Fibroblast of skin of right biceps (primary cell): ENCODE measurements at places on chromosomes 2 and 18.

- DNase-seq: no peak
Observed at GRCh38 chr2:220628252-220628651, 943.9 kb downstream of the EPHA4 start.

DNA sequence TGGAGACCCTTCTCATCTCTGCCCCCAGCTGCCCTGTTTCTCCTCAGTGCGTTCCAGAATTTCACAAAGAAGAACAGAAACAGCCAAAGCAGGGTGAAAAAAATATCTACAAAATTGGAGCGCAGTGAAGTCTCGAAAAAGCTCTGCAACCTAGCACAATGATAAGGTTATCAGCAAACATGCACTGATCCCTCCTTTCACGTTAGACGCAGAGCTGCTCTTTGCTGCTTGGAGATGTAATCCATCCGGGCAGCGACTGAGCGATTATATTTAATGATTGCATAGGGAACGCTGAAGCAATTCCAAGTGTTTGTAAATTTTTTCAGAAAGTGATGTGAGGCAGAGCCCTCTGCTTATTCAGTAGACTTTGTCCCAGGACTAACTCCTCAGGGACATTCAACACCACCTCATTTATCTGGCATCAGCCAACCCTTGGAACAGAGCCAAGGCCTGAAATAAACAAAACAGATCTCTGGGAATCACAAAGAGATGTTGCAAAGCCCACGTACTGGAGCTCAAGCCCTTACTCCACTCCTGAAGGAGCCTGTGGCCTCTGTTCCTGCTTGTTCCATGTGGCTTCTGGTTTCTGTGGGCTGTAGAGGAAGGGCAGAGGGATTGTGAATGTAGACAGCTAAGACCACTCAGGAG, 172.6 kb upstream of the BCL2L11 start:
- DNase-seq: peak; percentile 1

DNA sequence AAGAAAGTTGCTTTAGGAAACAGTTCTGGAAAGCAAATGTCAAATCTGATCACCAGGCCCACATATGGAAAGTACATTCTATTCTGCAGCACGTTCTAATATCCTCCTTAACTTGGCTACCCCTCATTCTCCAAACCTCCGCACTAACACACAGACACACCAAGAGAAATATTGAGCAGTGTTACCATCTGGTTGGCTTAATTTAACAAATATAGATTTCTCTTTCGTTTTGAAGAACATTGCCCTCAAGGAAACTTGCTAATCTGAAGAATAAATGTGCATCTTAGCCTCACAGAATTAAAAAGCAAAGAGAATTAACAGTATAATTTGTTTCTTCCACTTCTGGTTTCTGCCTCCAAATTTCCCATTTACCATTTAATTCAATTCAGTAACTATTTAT, 72.8 kb upstream of the TTC39C start:
- no peak for DNase-seq

DNA sequence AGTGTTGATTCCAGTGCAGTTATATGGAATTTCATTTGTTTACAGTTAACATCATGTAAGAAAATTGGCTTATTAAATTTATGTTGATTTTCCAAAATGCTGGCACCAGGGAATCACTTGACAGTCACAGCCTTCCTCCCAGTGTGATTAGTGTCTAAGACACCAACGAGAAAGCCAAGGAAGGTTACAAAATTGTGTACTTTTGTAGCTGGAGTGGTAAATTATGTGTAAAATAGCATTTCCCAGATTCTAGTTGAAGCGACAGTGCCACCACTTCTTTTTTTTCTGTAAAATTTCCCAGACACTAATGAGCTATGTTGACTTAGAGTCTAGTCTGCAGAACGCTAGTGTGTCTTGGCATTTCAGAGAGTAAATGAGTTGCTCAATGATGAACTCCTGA, 101.3 kb downstream of the NCK2 start:
- DNase-seq: no peak

DNA sequence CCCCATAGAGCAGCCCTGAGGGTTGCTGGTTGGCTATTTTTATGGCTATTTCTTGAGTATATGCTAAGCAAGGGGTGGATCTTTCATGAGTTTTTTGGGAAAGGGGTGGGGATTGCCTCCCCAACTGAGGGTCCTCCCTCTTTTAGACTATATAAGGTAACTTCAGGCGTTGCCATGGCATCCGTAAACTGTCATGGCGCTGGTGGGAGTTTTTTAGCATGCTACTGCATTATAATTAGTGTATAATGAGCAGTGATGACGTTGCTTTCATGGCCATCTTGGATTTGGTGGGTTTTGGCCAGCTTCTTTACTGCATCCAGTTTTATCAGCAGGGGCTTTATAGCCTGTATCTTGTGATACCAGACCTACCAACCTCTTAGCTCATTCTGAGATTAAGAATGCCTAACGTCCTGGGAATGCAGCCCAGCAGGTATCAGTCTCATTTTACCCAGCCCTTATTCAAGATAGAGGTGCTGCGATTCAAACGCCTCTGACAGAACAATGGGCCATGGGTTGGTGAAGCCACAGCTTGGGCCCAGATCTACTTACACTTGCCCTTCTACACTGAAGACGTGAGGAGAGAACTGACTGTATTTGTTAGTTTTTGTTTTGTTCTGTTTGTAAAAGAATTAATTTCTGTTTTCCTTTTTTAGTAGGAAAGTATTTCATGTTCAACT, 53.8 kb upstream of the TMEM163 start:
- DNase-seq: no peak

DNA sequence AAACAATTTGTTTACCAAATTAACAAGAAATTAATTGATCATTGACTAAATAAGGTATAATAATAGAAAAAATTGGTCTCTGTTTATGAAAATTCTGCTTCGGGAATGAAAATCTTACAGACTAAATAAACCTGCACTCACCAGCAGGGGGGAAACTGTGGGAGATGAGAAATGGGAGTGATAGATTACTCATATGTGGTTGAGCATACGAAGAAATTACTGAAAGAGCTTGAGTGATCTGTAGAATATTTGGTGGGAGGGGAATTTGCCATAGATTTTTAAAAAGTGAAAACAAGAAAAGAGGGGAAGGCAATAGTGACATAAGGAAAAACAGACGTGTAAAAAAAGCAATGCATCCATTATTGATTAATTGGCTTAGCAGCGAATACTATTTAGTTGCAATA, 2.2 kb downstream of the HMSD start:
- peak; percentile 71 for DNase-seq

- DNase-seq: no peak
Observed at GRCh38 chr2:149577269-149577668, 10.3 kb downstream of the MMADHC start.

DNA sequence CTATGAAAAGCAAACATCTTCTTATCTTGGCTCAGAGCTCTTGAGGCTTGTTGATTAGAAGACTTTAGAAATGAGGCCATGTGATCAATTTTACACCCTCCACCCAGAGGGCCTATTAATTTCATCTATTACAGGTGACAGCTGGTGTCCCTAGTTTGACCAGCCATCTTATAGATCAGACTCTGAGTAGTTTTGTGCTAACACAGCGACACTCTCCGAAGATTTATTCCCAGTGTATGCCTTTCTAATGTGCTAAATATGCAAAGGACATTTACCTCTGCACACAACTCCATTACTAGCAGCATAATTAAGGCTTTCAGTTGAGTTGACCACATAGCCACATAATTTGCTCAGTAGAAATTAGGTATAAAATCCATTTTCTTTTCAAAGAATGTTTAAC, 2.6 kb upstream of the RFX8 start:
- DNase-seq: no peak

DNA sequence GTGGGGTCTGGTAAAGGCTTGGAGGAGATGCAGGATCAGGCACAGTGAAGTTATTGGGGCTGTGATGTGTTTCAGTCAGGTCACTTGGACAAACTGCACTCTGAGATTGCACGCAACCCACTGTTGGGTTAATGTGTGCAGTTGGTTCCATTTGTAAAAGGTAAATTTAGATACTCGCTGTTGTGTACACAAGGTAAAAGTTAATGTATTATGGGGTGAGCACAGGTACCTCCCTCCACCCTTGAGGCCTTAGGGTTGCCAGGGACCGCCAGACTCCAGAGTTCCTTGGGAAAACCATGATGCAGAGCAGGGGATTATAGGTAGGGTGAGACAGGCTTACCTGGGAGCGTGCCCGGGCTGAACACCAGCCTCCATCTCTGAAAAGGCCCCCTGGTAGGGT, 20.1 kb downstream of the IMPA2 start:
- DNase-seq: no peak

DNA sequence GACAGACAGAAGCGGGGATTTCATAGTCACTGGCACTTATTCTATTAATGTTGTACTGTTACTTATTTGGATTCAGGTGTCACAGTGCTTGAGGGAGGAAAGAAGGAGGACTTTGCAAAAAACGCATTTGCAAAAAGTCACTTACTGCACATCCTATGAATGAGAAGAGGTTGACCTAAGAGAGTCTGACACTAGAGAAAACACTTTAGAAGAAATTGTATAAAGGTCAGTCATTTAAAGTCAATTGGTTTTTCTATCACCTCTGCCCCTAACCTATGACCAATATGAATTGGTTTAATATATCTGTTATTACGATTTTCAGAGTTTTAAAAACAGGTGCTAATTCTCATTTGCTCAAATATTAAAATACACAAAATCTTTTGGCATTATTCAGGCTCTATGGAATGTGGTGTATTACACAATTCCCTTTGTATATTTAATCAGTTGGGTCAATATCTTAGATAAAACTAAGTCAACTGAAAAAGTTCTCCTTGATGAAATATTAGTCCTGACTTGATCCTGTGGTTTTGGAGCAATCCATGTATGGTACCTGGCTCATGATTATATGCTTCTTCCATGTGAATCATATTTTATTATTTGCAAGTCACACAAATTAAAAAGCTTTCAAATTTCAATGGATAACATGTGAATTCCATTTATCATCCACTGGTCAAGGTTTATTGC, 157.4 kb downstream of the CDH2 start:
- no peak for DNase-seq

- DNase-seq: peak; percentile 74
Observed at GRCh38 chr2:19474128-19474527, 115.7 kb upstream of the OSR1 start.

DNA sequence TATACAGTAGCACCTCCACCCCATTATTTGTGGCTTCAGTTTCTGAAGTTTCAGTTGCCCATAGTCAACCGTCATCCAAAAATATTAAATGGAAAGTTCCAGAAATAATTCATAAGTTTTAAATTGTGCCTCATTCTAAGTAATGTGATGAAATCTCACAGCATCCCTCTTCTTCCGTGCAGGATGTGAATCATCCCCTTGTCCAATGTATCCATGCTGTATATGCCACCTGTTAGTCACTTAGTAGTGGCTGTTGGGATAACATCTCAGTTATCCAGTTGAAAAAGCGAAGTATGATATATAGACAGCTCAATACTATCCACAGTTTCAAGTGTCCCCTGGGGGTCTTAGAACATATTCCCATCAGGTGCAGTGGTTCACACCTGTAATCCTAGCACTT, 119.1 kb upstream of the OTX1 start:
- peak; percentile 15 for DNase-seq

GRCh38 chr2:196464311-196464710, 175.2 kb upstream of the CCDC150 start:
- no peak for DNase-seq

DNA sequence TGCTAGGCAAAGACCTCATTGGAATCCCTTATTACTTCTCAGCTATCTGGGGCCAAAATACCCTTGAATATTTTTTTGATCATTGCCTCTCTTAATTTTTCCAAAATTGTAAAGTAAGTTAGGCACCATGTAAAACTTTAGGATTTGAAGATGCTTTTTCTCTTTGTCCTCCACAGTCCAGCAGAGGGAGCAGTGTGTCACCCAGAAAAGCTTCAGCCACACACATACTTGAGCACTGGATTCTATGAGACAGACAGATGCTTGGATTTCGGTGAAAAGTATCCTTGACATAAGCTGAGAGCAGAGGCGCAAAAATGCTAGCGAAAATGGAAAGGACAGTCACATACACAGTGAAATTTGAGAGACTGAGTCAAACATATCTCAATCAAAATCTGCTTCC, 74.7 kb upstream of the KCNJ3 start:
- DNase-seq: peak; percentile 40

DNA sequence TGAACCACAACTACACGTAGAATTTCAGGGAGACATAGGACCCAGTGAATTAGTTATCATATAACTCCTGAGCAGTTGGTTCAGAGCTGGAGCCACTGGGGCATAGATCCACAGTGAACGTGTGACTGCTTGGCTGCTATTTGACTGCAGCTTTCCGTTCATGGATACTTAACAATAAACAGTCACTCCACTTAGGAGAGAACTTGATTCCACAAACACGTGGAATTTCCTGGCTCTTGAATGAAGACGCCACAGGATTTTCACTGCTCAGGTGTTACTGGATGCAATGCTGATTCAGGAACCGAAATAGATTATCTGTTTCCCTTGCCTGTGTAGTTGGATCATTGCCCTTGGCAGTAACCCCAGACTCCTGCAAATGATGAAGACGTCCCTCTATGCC, 679.1 kb upstream of the ZEB2 start:
- no peak for DNase-seq

DNA sequence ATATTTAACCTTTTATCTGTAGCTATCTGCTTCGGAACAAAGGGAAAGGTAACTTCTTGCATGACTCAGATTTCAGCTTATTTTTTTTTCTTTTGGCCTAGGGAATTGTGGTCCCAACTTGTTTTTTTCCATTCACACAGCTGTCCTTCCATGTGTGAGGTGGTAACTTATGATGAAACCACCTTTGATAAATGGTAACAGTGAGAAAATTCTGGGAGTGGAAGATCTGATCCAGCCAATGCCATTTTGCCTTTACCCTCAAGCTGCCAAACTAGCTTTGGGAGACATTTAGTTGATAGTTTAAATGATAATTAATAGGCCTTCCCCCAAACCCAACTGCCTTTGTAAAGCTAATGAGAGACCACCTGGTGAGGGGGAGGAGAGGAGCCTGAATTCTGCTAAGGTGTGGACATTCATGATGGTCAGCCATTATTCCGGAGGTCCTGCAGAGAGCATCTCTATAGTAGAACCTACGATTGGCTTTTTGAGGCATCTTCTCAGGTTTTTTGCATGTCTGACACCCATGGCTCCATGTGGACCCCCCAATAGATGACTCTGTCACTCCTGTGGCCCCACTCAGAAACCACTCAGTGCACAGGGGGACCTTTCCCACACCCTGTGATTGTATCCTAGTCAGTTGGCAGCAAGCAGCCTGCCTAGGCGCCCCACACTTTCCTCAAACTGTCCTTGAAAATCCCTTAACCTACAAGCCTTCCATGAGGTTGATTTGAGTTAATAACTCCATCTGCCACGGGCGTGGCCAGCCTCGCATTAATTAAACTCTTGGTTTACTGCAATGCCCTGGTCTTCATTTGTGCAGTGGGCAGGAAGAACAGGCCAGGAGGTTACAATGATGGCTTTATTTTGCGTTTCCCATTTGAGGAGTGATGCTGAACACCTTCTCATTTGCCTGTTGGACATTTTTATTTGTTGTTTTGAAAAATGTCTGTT, 263.5 kb upstream of the PXDN start:
- DNase-seq: no peak

DNA sequence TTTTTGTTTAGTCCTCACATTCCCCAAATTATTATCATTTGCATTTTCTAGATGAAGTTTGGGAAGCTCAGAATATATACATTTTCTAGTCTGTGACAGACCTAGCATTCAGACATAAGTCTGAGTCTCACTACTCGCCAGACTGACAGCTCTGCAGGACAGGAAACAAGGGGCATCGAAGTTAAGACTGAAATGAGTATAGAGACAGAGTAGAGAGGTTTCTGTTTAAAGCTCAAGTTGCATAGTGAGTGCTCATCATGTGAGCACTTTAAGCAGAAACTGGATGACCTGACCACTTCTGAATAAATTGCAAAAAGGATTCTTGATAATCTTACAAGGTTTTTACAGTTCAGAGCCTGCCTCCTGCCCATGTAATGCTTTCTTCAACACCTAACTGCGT, 1.1 kb downstream of the HADHB start:
- DNase-seq: no peak

- DNase-seq: no peak
Observed at GRCh38 chr2:15652252-15652651, 60.6 kb downstream of the DDX1 start.
